ENCODE measurements at places on chromosomes 6 and 20.

DNA sequence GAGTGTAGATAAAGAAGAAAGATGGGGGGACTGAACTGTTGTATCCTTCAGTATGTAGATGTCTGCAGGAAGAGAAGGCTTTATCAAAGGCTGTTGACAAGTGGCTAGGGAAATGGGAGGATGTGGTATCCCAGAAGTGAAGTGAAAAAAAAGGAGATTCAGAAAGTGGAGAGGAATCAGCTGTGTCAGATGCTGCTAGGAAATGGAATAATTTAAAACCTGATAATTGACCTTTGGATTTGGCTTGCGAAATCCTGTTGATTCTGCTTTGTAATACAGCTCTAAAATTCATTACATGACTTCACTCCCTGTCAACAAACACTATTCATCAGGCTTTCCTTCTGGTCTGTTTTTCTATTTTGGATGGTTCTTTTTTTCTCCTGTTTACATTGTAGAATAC, 41.7 kb downstream of the PHF3 start:
- DNase-seq = no peak

DNA sequence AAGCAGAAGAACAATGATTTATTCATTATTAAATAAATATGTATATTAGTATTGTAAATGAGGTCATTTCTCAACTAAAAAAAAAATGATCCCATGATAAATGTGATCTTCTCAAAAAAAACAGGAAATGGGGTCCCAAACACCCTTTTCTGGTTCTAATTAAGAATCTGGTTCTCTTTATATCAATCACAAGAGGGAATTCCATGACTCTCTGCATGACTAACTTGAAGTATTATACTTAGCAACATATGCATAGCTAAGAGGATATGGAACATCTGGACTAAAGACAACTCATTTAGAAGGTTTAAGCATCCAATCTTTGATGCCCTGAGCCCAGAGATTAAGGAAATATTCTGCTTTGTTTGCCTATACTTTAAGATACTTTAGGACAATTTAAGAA, 89.7 kb upstream of the EMILIN3 start:
- no peak for DNase-seq

- DNase-seq = no peak
These were observed 11.2 kb downstream of the GCNT2 start for GRCh38 chr6:10532392-10532791.

DNA sequence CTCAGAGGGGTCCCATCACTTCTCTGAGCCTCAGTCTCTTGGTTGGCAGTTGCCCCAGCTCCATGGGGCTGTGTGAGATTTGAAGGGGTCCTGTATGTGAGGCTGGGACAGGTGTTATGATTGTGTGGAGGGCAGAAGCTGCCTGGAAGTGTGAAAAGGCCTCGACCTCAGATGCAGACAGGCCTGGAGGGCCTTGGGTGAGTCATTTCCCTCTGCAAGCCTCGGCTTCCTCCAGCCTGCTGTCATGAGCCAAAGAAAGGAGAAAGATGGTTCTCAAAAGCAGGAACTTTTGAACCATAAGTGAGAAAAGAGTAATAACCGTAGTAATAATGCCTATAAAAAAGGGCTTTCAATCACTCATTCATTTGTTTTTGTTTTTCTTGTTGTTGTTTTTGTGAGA, 37.5 kb downstream of the SNAI1 start:
- DNase-seq = no peak

DNA sequence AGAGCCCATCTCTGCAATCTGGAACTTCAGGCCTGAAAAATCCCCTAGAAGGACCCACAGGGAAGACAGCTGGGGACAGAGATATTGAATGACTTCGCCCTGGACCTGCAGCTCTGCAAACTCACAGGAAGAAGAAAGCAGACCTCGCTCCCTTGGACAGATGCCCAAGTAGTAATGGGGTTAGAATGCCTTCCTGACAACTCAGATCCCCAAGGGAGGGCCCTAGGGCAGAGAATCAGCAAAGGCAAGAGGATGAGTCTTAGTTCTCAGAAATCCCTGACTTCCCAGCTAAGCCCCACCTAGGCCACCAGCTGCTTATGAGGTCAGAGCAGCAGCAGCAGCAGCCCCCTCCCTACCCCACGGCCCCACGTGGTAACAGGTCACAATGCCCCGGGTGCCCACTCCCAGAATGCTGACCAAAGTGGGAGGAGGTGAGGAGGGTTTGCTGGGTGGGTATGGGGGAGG, at the start of gene C20orf141:
Gene C20orf141, plus strand, starts transcription at position 401 of the 465 bp plus-strand sequence. CDS start 198 bp downstream, outside the sequence.
- DNase-seq = no peak

DNA sequence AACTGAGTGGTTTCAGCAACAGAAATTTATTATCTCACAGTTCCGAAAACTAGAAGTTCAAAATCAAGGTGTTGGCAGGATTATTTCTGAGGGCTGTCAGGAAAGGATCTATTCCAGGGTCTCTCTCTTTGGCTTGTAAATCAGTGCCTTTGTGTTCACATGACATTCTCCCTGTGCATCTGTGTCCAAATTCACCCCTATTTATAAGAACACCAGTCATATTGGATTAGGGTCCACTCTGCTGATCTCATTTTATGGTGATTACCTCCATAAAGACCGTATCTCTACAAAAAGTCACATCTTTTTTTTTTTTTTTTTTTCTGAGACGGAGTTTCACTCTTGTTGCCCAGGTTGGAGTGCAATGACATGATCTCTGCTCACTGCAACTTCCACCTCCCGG, 68.6 kb upstream of the MARCKS start:
- no peak for DNase-seq

GRCh38 chr6:158758451-158758860, 60.7 kb downstream of the EZR start:
- no peak for DNase-seq

- DNase-seq = no peak
These were observed 538.6 kb upstream of the MARCKS start for GRCh38 chr6:113318575-113318917.

DNA sequence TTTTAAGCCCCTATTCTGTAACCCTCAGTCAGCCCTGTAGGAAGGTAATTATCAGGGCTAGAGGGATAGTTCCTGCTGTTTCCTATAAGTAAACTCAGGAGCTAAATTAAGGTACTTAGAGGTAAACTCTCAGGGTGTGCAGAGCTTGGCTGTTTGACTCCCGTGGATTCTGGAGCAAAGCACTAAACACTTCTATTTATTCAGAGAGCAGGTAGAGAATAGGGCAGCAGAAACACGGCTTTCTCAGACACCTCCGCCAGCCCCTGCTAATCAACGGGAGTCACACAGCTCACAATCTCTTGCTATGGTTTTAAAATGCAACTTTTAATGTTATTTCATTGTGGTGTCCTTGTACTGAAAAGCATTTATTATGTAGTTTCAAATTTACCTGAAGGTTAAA, 21.8 kb downstream of the PRKN start:
- DNase-seq = no peak

DNA sequence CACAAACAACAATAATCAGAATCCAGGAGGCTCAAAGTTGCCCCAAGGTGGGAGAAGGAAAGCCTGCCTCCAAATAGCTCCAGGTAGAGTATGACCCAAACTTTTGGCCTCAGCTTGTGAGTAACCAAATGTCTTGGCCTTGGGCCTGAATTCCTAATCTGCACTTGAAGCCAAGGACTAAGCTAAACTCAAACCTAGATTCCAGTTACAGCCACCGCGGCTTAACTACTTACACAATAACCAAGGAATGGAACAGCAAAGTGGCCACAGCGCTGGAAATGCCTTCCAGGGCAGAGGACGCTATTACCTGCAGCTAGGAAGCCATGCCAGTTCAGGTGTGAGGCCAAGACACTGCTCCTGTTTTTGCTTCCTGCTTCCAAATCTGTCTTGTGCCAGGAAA, 4.6 kb downstream of the NINL start:
- DNase-seq = no peak

DNA sequence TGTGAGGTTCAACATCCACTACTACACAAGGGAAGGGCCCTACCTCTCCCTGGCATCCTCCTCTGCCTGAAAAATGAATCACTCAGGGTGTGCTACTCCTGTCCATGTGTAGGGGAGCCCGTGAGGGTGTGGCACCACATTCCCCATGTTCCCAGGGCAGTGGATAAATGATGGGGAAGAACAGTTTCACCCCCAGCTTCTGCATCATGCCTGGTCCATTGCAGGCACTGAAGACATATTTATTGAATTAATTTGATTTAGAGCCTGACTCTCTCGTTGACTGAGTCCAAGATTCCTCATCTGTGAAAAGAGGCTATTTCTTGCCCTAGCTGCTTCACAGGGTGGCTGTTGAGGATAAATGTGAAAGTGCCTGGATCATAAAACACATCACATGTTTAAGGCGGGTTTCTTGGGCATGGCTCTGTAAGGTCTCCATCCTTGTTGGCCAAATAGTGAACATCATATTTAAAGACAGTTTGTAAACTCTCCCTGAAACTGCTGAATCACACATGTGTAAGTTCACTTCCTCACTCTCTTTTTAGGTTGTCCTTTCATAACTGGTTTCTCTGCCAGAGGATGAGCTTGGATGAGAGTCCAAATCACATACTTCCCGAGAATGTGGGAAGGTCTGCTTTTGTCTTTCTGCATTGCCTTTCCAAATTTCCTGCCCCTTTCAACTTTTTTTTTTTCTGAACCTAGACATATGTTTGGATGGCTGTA, 79.7 kb upstream of the FYN start:
- no peak for DNase-seq

GRCh38 chr6:53179961-53180651, 31.5 kb upstream of the GCM1 start:
- DNase-seq = no peak
